GM12891 (cell line): ENCODE measurements at places on chromosomes 12 and 14.
A peak's percentile ranks its signal among the peaks of the same experiment; 100 is the strongest.

DNA sequence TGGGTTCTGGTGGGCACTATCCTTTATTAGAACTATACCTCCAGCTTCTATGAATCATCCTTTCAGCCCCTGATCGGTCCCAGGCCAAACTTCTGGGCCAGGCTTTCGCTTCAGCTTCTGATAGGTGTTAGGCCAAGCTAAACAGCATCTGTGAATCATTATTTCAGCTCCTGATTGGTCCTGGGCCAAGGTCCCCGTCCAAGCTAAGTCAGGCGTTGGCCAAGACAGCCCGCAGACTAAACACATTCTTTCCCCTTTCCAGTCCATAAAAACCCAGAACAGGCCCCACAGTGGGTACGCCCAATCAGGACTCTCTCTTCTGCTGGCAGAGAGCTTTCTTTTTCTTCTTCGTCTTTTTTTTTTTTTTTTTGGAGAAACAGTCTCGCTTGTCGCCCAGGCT lies 1808.9 kb upstream of the SEL1L start:
- no peak for DNase-seq

- no peak for DNase-seq
Observed at GRCh38 chr12:6970096-6970527, 352 bp downstream of the PHB2 start.

DNA sequence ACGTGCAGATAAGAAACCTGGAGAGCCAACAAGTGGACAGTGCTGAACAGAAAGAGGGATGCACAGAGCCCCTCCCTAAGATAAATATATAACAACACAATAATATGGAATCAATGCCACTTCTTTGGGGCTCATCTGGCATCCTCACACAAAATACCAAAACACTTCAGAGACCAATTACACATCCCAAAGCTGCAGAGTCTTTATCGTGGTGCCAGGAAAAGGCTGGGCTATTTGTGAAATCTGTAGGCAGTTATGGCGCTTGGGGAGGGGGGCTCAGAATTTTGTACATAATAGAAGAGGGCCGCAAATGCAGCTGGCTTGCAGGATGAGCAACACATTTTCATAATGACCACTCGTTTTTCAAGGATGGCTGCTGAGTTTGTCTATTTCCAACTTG lies 160.4 kb upstream of the NOS1 start:
- no peak for DNase-seq

DNA sequence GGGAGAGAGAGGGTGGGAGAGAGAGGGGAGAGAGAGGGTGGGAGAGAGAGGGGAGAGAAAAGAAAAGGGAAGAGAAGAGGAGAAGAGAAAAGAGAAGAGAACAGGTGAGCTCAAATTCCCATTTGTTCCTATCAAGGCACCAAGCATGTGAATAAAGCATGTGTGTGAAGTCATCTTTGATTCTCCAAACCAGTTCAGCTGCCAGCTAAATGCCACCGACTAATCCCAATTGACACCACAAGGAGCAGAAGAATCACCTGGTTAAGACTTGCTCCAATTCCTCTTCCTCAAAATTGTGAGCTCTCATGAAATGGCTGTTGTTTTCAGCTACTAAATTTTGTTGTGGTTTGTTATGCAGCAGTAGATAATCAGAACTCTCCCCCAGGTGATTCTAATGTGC lies 188.9 kb downstream of the TMX1 start:
- no peak for DNase-seq

- no peak for DNase-seq
Observed at GRCh38 chr12:102063069-102063468, 1.3 kb upstream of the WASHC3 start.

DNA sequence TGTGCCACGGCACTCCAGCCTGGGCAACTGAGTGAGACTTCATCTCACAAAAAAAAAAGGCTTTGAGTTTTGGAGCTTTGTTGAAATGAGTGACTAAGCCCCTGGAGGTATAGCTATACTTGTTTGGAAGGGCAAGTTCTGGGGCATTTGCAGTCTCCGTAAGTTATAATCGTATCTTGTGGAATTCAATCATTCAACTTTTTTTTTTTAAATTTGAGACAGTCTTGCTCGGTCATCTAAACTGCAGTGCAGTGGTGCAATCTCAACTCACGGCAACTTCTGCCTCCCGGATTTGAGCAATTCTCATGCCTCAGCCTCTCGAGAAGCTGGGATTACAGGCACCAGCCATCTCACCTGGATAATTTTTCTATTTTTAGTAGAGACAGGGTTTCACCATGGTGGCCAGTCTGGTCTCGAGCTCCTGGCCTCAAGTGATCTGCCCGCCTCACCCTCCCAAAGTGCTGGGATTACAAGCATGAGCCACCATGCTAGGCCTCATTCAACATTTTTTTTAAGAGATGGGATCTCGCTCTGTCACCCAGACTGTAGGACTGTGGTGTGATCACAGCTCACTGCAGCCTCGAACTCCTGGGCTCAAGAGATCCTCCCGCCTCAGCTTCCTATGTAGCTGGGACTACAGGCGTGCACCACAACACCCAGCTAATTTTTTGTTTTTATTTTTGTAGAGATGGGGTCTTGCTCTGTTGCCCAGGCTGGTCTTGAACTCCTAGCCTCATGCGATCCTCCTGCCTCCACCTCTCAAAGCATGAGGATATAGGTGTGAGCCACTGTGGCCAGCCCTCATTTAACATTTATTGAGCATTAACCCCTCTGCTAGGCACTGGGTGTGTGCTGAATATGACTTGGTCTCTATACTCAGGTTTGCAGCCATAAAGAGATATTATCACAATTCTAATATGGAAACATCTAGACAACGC lies 133.7 kb upstream of the MAP1LC3B2 start:
- no peak for DNase-seq

DNA sequence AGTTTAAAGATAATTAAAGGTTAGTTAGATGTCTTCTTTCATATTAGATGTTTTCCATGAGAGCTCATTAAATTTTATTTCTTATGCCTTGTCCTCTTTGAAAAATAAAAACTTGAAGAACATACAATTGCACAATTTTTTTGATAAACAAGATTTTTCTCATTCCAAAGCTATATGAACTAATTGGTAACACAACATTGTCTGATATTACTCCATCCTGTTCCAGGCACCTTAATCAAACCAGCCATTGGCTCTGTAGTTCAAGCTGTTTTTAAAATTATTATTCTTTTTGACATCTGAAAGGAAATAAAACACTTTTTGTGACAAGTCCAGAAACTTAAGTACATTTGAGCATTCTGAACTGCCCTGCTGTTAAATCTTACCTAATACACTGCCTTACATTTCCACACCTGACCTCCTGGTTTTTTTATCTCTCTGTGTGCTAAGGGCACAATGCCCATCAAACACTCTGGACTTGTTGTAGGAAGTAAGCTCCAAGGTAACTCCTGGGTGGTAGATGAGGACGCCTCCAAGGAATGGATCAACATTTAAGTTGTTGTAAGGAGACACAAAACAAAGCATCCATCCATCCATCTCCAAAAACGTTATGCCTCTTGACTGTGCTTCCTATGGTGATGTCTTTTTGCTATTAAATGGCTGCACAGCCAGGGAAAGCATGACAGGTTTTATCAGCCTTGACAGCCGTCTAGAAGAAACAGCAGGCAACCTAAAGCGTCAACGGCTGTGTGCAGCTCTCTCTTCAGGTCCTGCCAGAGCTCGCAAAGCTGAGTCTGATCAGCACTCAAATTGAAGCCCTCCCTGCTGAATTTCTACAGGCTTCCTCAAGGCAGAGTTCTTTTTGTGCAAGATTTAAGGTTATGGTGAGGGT lies 449.9 kb upstream of the FLRT2 start:
- DNase-seq, result no peak

DNA sequence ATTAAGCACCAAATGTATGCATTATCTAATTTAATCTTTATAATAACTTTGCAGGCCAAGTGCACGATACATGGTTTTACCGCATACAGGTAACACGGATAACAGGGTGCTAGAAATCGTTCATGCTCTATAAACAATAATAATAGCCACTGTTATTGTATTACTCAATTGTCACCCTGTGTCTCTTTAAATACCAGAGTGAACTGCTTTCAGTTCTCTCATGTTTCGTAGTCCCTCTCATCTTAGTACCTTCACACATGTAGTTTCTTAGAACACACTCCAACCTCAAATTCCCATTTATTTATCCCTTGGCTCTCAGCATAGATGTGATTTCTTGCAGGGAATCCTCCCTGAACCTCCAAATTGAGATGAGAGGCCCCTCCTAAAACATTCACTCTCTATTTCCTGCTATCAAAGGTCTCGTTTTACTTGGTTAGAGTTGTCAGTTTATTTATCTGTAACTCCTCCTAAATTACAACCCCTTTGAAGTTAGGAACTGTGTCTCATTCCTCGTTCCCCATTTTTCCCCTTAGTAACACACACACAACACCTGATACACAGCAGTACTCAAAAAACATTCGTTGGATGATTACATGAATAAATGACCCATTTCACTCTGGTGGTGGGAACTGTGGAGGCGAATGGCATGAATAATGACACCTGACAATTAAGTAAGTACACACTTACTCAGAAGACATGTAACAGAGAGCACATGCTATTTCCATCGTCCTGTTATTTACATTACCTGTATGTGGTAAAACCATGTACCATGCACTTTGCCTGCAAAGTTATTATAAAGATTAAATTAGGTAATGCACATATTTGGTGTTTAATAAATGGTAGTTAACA lies 134.6 kb downstream of the BTG1 start:
- no peak for DNase-seq

- no peak for DNase-seq
Observed at GRCh38 chr14:67650694-67651093, 23.7 kb downstream of the VTI1B start.

DNA sequence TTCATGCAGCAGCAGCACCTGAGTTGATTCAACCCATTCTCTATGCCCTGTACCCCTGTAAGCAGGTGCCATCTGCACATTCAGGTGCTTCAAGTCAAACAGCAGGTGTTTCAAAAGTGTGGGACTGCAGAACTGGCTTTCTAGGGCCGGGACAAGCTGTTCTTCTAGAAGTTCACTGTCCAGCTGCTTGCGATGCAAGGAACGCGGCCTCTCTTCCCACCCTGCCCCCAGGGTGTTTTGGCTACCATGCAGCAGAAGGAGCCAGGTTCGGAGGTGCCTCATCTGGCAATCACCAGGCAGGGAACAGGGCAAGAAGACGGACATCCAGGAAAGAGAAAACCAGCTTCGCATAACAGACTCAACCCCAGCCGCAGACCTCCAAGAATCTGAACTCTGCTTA lies 35.2 kb downstream of the TMEM132D start:
- DNase-seq, result no peak

- peak; percentile 67 for DNase-seq
Observed at GRCh38 chr12:118120579-118121363, 15.2 kb upstream of the PEBP1 start.

DNA sequence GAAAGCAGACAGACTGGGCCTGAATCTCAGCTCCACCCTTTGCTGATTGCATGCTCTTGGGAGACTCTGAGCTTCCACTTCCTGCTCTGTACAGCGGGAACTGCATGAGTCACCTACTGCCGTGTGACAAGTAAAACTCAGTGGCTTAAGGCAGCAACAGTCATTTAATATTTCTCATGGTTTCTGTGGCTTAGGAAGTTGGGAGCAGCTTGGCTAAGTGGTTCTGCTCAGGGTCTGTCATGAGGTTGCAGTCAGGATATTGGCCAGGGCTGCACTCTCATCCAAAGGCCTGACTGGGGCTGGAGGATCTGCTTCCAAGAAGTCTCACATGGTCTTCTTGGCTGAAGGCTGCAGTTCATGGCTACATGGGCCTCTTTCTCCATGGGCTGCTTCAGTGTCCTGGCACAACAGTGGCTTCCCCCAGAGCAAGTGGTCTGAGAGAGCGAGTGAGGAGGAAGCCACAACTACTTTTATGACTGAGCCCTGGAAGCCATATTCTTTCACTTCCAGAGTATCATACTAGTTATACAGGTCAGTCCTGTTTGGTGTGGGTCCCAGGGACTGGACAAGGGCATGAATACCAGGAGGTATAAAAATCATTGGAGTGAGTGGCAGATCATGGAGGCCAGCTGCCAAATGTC lies 49.7 kb downstream of the FAM222A start:
- no peak for DNase-seq

DNA sequence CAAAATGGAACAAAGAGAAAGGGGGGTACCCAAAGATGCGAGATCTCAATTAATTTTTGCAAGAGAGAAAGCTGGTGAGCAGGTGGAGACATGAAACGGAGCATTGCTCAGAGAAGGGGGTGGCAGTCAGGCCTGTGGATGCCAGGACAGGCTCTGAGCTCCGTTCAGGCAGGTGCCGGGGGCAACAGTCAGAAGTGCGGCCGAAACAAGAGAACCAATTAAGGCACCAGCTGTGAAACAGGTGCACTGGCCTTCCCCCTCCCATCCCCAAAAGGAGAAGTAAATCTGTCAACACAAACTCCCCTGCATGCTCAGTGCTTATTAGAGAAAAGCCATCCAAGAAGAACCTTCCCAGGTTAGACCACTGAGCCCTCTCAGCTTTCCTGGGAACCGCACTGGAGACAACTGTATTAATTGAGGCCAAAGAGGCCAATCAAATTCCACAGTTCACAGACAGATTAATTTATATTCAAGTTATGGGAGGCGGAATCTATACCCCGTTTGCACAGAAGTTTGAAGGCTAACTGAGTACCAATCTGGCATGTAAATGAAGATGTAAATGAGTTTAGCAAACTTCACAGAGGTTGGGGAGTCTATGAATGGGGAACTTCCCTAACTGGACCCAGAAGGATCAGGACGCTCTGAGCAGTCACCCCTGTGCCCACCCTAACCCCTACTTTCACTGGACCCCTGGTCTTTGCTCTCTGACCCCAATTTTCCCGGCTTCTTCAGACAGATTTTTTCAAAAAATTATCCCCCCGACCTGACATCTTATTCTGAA lies 20.9 kb downstream of the OAS2 start:
- peak; percentile 39 for DNase-seq

GRCh38 chr12:124296916-124297351 lies 2.0 kb downstream of the RFLNA start:
- DNase-seq, result no peak

DNA sequence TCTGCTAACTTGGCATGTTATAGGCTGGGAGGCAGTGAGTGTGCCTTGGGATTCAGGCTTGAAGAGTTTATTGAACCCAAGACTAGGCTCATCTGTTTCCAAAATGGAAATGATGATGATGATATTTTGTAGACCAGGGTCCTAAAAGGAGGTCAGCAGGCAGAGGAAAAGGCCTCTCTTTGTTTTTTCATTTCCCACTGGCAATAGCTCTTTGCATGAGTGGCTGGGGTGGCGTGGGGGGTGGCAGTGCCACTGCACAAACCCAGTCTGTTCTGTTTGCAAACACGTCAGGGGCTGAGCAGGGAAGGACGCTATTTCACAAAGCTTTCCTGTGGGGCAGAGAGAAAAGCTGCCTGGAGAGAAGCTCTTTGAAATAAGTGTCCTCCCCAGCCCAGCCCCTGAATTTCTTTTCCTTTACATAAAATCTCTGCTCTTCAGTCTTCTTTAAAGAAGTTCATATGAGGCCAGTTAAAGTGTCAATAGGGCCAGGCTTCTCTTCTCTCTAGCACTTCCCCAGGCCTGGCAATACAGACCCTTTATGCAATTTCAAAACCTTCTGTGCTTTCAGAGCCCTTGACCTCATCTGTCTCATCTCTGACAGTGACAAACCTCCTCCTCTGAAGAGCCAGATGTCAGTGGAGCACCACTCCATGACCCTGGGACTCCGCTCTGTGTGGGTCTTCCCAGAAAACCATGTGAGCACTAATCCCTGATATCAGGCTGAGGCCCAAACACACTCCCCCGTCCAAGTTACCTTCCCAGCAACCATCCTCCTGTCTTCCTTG lies 72.8 kb downstream of the ZNF664 start:
- no peak for DNase-seq

GRCh38 chr12:92726850-92727249 lies 24.1 kb downstream of the PLEKHG7 start:
- no peak for DNase-seq
